ENCODE measurements at places on chromosomes 3 and 15. TPM values are rescaled to one million over a fixed set of nuclear protein-coding genes. Genes with fewer than 3 reads are reported as not detected.

Gene ALDH1L1
- 10.9 TPM for total RNA-seq

Gene ITPKA
- 0.33 TPM for total RNA-seq

Gene FAN1
- 4.3 TPM for total RNA-seq

Gene COL7A1
- total RNA-seq: 6.7 TPM

Gene TERC
- total RNA-seq: 12.4 TPM

Gene CNTN6
- total RNA-seq: 0.48 TPM

DNA sequence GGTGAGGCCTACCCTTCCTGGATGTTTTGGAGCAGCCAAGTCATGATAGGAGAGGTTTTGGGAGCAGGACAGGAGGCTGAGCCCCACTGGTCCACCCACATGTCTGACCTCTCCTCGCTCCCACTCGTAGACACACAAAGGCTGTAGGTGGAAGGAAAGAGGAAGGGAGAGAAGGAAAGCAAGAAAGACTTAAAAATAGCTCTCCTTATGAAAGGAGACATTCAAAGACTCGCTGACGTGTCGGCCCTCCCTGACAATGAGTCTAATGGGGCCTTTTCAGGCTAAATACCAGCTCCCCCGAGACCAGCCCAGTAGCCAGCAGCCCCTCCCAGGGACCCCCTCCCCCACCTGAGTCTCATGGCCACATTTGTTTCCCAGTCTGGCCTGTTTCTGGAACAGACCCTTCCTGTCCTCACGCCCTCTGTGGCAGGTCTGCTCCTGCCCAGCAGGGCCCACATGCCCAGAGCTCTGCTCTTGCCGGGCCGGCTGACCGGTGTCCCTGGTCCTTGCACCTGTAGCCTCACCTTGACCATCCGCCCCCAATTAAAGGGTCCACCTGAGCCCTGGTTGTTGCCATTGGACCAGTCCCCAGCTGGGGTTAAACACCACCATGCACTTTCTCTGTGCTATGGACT lies 49.3 kb downstream of the FGD5 start:
- DNase-seq: peak; percentile 57

GRCh38 chr3:143165211-143165610 lies 45.6 kb downstream of the CHST2 start:
- no peak for DNase-seq

GRCh38 chr3:194350726-194351071 lies 429 bp downstream of the CPN2 start:
- DNase-seq: no peak

DNA sequence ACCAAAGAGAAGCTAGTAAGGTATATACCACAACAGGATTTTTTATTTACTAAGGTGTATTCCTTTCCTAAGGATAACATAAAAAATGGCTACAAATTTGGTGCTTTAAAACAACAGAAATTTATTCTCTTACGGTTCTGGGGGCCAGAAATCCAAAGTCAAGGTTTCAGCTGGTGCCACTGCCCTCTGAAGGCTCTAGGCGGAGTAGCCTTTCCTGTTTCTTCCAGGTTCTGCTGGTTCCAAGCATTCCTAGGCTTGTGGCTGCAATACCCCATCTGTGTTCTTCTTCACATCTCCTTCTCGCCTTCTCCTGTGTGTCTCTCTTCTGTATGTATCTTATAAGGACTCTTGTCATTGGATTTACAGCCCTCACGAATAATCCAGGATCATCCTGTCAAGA lies 549.9 kb downstream of the GRM7 start:
- no peak for DNase-seq

DNA sequence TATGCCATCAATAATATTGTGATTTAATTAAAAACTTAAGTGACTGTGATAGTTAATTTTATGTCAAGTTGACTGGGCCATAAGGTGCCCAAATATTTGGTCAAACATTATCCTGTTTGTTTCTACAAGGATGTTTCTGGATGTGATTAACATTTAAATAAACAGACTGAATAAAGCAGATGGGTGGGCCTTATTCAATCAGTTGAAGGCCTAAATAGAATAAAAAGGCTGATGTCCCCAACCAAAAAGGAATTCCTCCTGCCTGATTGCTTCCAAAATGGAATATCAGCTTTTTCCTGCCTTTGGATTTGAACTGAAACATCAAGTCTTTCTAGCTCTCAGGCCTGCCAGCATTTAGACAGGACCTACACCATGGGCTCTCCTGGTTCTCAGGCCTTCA lies 961.7 kb downstream of the NTRK3 start:
- DNase-seq: no peak

DNA sequence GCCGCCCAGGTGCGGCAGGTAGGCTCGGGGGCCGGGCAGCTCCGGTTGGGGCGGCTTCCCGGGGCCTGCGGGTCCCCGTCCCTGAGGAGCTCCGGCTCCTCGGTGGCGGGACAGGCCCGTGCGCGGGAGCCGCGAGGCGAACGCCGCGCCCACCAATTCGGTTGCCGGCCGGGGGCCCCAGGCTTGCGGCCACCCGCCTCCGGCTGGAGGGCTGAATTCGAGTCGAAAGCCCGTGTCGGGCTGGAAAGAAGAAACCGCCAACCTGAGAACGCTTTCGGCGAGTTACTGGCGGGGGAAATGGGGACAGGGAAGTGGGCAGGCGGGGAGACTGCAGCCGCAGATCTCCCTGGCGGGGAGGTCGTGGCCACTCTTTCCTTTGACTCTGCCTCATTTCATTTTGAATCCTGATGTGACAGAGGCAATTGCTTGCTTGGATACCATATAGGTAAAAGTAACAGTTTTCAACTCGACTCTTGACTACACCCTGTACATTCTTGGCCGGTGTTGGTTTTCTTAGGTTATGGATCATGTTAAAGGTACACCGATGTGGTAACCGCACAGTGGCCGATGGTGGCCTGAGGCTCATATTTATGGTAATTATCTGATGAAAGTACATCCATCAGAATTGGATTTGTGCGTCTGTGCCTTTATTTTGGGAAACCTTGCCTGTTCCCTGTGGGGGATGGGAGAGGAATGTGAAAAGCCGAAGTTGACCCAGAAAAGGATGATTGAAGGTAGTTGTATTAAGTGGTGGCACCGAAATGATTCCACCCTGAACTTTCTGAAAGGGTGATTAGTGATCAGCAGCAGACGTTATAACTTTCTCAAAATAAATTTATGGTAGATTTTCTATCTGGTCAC lies 1.7 kb downstream of the B3GNT5 start:
- DNase-seq: peak; percentile 76

DNA sequence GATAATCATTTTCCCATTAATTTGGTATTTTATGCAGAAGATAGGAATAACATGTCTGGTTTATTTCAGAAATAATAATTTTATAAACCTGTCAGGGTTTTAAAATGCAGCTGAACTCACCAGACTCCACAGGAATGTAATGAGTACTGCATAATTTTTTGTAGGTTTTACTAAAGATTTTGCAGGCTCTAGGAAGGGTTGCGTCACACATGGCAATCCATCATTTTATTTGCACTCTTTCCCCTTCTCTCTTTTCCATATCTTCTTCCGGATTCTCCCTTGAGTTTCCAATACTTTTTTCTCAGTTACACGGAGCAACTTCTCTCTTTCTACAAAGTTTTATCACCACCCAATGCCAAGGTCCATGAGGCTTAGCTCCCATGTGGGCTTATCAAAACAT lies 234.7 kb downstream of the NFKBIZ start:
- no peak for DNase-seq

DNA sequence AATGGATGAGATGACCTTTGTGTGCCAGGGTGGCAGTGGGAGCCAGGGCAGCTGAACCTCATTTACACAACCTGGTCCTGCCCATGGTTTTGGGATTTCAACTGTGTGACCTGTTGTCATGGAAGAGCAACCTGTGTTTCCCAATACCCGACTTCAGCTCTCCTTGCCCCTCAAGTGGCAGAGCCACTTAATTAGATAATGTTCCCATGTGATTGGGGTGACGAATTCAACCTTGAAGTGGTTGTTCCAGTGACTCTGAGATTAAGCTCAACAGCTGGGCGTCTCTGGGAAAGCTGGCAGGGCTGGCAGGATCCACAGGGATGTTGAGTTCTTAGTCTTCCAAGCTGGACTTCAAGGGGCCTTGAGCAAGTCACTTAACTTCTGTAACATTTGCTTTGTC lies 71.0 kb downstream of the THSD4 start:
- DNase-seq: no peak

DNA sequence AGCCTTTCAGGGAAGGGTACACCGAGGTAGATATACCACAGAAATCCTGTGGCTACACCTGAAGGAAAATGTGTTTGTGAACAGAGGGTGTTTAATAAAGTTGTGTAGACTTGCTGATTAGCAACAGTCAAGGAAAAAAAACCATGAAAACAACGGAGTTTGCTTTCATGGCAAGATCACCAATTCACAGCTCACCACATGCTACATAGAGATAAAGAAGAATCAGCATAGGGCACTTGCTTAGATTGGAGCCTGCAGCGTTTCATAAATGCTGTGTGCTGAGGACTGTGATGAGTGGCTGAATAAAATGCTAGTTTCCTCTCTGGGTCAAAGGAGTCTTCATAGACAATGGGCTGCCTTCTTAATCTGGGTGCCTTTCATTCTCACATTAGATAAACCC lies 257.6 kb downstream of the SLC9A9 start:
- no peak for DNase-seq

- DNase-seq: no peak
These were observed 79.9 kb downstream of the TLE3 start for GRCh38 chr15:70017801-70018200.

GRCh38 chr3:100352296-100353231 lies 18.0 kb downstream of the NIT2 start:
- no peak for DNase-seq

- peak; percentile 73 for DNase-seq
These were observed 213.8 kb downstream of the RPLP1 start for GRCh38 chr15:69666441-69666882.

DNA sequence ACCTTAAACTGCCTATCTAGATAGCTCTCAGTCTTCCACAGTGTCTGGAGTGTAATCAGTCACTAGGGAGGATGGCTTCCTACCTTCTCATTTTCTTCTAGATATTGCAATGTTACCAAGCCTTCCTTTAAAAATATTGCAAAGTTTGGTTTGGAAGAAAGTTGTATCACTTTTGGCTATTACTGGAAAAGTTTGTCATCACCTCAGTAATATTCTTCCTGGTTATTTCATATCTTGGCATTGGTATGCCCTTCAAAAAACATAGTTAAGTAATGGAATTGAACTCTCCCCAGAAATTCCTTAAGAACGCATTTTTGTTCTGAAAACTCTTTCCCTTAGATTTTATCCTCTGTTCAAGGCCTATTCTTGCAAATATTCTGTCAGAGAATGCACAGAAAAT lies 179.3 kb upstream of the MME start:
- DNase-seq: no peak

DNA sequence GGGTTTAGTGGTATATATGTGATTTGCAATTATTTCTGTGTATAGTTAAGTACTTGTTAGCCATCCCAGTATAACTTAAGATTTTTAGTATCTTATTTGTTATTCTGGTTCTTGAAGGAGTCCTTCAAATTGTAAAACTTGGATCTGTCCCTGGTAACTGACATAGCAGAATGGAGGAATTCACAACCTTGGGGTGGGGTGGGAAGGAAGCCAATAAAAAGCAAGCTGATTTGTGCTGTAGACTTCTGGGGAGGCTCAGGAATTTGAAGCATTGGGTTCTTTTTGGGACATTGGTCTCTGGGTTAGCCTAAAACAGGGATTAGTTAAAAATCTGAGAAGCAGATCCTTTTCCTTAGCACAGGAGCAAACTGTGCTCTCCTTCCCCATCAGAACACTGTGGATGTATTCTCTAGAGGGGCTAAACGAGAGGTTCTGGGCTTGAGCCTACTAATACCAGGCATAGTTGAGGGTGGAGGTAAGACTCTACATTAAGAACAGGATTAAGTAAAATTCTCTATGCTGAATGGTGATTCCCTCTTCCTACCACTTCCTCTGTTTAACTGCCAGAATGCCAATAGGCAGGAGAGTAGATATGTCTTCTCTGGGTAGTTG lies 42.2 kb downstream of the GMPS start:
- no peak for DNase-seq

DNA sequence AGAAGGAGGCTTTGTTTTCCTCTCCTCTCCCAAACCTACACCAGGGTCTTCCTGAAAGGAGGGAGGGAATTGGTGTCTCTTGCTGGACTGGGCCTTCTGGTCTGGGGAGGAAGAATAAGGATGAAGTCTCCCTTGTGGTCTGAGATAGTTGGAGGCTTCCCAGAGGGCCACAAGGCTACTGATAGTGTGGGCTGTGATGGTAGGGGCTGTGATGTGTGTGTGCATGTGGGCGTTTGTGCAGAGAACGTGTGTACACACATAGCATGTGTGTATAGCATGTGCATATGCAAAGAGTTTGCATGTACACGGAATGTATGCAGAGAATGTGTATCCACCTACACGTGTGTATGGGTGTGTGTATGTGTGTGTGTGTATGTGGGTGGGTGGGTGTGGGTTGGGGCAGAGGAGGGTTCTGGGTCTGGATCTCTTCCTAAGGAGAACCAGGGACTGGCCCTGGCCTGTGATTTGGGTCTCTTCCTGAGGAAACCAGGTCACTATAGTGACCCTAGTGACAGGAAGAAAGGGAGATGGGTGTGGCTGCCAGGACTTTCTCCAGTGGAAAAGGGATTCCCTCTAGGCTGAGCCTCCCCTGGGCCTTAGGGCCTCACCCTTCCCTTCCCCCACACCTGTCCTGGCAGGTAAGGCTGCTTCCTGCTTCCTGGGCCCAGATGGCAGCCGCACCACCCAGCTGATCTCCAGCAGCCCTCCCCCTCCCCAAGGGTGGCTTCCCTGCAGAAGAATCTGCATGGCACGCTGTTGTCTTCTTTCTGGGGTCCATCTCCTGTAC lies 1.7 kb downstream of the FLNB start:
- no peak for DNase-seq

GRCh38 chr15:58839485-58839884 lies 68.4 kb downstream of the MINDY2 start:
- no peak for DNase-seq

Measured in aorta (tissue), 5 donors.